Suprapubic skin (tissue), 4 donors: ENCODE measurements at places on chromosomes 12 and 14. TPM values are rescaled to one million over a fixed set of nuclear protein-coding genes. Genes with fewer than 3 reads are reported as not detected.

DNA sequence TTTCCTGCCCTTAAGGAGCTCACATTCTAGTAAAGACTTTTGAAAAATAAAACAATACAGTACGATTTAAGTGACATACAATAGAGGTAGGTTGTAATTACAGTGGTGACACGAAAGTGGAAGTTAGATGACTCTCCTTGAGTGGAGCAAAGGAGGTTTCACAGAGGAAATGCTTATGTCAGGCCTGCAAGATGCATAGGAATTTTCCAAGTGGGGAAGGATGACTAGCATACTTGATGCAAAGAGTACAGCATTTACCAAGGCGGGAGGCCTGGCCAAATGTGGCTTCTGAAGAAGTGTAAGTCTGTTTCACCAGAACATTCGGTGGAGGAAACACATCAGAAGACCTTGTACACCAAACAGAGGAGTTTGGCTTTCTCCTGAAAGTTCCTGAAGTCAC lies 55.2 kb downstream of the ERO1A start:
- DNase-seq, result no peak

GRCh38 chr14:36301159-36301558 lies 19.3 kb downstream of the MBIP start:
- no peak for DNase-seq

DNA sequence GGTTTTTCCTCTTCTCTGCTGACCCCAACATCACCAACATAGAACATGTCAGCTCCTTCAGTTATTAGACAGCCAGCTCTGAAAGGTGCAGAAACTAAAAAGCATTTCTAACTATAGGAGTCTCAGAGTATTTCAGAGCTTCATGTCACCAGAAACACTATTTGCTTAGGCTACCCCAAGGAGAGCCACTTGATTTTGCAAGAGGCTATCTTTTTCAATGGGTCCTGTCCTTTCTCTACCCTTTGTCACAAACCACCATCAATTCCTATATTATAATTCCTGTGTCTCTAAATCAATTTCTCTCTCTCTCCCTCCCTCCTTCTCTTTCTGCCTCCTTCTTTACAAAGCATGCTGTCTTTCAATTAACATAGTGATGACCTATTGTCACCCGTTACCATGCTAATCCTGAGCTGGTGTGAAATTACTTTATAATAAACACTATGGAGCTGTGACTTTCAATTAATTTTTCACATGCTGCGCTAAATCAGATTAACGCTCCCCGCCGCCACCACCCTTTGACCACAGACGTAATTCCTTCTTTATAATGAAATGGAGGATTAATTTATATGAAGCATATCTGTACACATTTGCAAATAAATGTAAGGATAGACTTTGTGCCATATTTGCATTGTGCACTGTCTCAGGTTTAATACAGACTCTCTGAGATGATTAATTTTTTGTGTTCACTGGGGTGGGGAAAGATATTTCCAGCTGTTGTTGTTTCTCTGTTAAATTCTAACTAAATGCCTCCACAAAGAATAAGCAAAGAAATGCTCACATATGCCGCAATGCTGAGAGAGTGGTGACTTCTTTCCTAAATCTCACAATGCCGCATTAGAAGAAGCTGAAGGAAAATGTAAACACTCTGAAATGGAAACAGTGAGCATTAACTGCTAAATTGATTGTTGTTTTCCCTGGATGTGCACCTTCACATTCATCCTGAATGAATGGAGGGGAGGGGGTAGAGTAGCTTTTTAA lies 418.6 kb downstream of the PDZRN4 start:
- DNase-seq, result no peak

- DNase-seq, result no peak
Observed at GRCh38 chr12:58310809-58311622, 369.6 kb downstream of the ATP23 start.

GRCh38 chr14:85634205-85634604 lies 104.3 kb downstream of the FLRT2 start:
- no peak for DNase-seq

LMNTD1 gene
- total RNA-seq, result 2.7 TPM
